Activated CD4-positive, alpha-beta memory T cell treated with anti-CD3 and anti-CD28 coated beads for 36 hours (primary cell): ENCODE measurements at places on chromosomes 16 and 17. TPM values are rescaled to one million over a fixed set of nuclear protein-coding genes. Genes with fewer than 3 reads are reported as not detected.

- H3K27me3 ChIP-seq = no peaks in the 10 kb centered on the region
- H3K36me3 ChIP-seq = no peaks in the 10 kb centered on the region
- H3K27ac ChIP-seq = no peak overlapping the region
- no peak overlapping the region for H3K4me3 ChIP-seq
- no peak for DNase-seq
These were observed 130.1 kb downstream of the PRKCA start for GRCh38 chr17:66432411-66432957.

DNA sequence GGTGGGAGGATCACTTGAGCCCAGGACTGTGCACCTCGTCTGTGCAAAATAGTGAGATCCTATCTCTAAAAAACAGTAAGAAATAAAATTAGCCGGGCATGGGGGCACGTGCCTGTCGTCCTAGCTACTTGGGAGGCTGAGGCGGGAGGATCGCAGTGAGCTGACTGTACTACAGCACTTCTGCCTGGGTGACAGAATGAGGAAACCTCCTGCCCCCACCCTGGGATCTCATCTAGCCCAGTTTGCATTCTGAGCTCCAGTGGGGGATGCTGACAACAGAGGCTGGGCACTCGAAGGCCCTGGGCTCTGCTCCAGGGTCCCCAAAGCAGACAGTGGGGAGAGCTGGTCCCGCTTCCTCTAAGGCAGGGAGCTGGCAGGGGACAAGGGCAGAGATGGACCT, 7.1 kb downstream of the NAGPA start:
- no peaks in the 10 kb centered on the region for H3K27me3 ChIP-seq
- no peaks in the 10 kb centered on the region for H3K4me1 ChIP-seq
- H3K4me3 ChIP-seq = no peak overlapping the region
- DNase-seq = no peak

GRCh38 chr16:51549836-51550235, 398.8 kb upstream of the SALL1 start:
- no peak for DNase-seq
- H3K4me3 ChIP-seq = no peak overlapping the region
- no peaks in the 10 kb centered on the region for H3K4me1 ChIP-seq
- H3K27ac ChIP-seq = no peak overlapping the region

GRCh38 chr17:48478224-48479013, 48.4 kb upstream of the SKAP1 start:
- H3K27me3 ChIP-seq = no peaks in the 10 kb centered on the region
- peak; percentile 50 for DNase-seq
- H3K36me3 ChIP-seq = no peaks in the 10 kb centered on the region

DNA sequence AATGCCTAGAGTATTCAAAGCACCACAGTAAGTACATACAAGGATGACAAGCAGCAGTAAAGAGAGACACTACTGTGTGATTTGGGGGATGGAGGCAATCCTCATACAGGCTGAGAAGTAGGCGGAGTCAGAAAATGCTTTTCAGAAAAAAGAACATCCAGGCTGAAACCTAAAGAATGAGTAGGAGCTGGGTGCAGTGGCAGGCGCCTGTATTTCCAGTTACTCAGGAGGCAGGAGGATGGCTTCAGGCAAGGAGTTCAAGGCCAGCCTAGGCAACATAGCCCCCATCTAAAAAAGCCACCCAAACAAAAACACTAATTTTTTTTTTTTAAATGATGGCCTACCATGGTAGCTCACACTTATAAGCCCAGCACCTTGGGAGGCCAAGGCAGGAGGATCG, 10.3 kb downstream of the KANSL1 start:
- peak; percentile 48 for DNase-seq
- H3K4me1 ChIP-seq = peaks cover 90% of the 10 kb centered on the region
- no peaks in the 10 kb centered on the region for H3K27me3 ChIP-seq
- peak overlapping the region; percentile 9 for H3K27ac ChIP-seq

GRCh38 chr17:20924306-20924705, 118.5 kb downstream of the USP22 start:
- H3K36me3 ChIP-seq = no peaks in the 10 kb centered on the region
- H3K4me3 ChIP-seq = no peak overlapping the region
- DNase-seq = no peak
- no peak overlapping the region for H3K27ac ChIP-seq
- H3K4me1 ChIP-seq = no peaks in the 10 kb centered on the region

- H3K36me3 ChIP-seq = no peaks in the 10 kb centered on the region
- H3K27ac ChIP-seq = no peak overlapping the region
- H3K4me3 ChIP-seq = no peak overlapping the region
- no peaks in the 10 kb centered on the region for H3K27me3 ChIP-seq
- peaks cover 5% of the 10 kb centered on the region for H3K4me1 ChIP-seq
These were observed 20.6 kb upstream of the CHMP6 start for GRCh38 chr17:80970762-80971703.

DNA sequence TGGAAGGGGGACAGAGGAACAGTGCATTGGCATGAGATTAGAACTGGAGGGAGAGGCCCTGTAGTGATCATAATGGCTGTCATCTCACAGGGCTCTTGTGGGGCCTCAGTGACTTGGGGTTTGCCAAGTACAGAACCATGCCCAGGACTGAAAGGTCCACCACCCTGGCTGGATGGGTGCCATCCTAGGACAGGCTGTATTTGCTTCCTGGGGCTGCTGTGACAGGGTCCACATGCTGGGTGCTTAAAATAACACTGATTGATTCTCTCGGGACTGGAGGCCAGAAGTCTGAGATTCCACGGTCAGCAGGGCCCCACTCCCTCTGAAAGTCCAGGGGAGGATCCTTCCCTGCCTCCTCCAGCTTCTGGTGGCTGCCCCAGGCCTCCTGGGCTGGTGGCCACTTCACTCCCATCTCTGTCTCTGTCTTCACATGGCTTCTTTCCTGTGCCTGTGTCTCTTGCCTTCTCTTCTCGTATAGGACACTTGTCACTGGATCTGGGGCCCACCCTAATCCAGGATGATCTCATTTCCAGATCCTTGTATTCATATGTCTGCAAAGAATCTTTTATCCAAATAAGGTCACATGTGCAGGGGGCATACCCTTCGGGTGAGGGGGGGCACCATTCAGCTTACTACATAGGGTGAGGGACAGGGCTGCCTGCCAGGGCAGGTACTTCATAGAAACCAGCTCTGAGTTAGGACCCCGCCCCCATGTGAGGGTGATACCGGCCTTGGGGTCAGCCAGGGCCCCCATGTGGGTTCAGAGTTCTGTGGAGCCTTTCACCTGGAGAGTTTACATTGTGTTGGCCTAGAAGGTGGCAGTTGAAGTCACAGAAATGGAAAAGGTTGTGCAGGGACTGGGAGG, 52.6 kb downstream of the USP22 start:
- no peaks in the 10 kb centered on the region for H3K27me3 ChIP-seq
- DNase-seq = no peak
- H3K4me3 ChIP-seq = no peak overlapping the region
- no peaks in the 10 kb centered on the region for H3K36me3 ChIP-seq
- H3K4me1 ChIP-seq = no peaks in the 10 kb centered on the region

DNA sequence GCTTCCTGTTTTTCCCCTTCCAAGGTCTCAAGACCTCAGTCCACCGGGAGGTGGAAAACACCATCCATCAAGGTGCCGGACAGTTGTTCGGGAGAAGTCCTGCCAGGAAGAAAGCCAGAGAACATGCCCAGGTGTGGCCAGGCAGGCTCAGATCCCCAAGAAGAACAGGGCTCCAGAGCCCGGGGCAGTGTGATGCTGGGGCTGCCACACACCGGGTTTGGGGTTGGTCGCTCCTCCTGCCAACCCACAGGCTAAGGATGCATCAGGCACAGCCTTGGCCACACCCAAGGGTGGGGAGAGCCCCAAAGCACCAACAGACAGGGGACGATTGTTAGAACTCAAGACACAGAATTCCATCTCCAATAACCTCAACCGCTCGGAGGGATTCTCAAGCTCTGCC, 19.7 kb downstream of the ZFHX3 start:
- DNase-seq = no peak
- no peaks in the 10 kb centered on the region for H3K27me3 ChIP-seq
- H3K36me3 ChIP-seq = no peaks in the 10 kb centered on the region
- H3K4me1 ChIP-seq = no peaks in the 10 kb centered on the region
- no peak overlapping the region for H3K27ac ChIP-seq
- H3K4me3 ChIP-seq = no peak overlapping the region

DNA sequence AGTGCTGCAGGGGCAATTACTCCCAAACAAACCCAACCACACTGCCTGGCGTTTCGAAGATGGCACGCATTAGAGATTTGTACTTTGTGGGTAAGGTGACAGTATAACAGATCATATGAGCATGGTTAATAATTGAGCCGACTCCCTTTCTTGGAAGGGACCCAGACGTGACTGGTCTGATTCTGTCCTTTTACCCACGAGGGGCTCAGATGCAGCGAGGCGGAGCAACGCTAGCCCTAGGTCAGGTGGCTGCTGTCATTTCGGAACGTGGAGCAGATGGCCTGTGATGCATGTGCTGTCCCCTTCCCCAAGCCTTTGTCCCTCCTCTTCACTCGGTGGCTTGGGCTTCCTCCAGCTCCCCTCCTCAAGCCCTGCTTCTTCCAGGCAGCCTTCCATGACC, 84.2 kb downstream of the SNX29 start:
- H3K36me3 ChIP-seq = no peaks in the 10 kb centered on the region
- no peak for DNase-seq
- no peaks in the 10 kb centered on the region for H3K27me3 ChIP-seq
- H3K4me1 ChIP-seq = no peaks in the 10 kb centered on the region
- no peak overlapping the region for H3K4me3 ChIP-seq
- H3K27ac ChIP-seq = no peak overlapping the region

GRCh38 chr17:55219934-55220333, 44.8 kb upstream of the HLF start:
- H3K27me3 ChIP-seq = peaks cover 6% of the 10 kb centered on the region
- no peak overlapping the region for H3K4me3 ChIP-seq
- H3K27ac ChIP-seq = no peak overlapping the region
- no peaks in the 10 kb centered on the region for H3K36me3 ChIP-seq

GRCh38 chr16:23282568-23282967, 19.5 kb upstream of the SCNN1B start:
- DNase-seq = no peak
- H3K27ac ChIP-seq = no peak overlapping the region
- H3K4me1 ChIP-seq = peaks cover 3% of the 10 kb centered on the region
- H3K4me3 ChIP-seq = no peak overlapping the region

- DNase-seq = peak; percentile 21
- peaks cover 2% of the 10 kb centered on the region for H3K4me1 ChIP-seq
- no peak overlapping the region for H3K27ac ChIP-seq
- H3K4me3 ChIP-seq = no peak overlapping the region
These were observed 26.1 kb downstream of the WNT9B start for GRCh38 chr17:46877466-46877865.

DNA sequence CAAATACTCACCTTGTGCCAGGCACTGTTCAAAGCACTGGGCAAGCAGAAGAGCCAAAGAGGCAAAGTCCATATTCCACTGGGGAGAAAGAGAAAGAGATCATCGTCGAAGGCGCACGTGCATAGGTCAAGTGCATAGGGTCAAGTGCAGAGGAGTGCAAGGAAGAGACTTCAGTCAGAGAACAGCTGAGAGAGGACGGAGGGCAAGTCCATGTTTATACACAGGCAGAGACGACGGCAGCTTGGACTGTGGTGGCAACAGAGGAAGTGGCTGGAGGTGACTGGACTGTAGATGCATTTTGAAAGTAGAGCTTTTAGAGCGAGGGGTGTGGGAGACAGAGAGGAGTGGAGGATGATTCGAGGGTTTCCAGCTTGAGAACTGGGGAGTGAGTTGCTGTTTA, 74.7 kb upstream of the SDK2 start:
- no peak for DNase-seq
- H3K4me3 ChIP-seq = no peak overlapping the region
- H3K27me3 ChIP-seq = no peaks in the 10 kb centered on the region
- no peaks in the 10 kb centered on the region for H3K36me3 ChIP-seq
- peaks cover 39% of the 10 kb centered on the region for H3K4me1 ChIP-seq
- H3K27ac ChIP-seq = no peak overlapping the region

DNA sequence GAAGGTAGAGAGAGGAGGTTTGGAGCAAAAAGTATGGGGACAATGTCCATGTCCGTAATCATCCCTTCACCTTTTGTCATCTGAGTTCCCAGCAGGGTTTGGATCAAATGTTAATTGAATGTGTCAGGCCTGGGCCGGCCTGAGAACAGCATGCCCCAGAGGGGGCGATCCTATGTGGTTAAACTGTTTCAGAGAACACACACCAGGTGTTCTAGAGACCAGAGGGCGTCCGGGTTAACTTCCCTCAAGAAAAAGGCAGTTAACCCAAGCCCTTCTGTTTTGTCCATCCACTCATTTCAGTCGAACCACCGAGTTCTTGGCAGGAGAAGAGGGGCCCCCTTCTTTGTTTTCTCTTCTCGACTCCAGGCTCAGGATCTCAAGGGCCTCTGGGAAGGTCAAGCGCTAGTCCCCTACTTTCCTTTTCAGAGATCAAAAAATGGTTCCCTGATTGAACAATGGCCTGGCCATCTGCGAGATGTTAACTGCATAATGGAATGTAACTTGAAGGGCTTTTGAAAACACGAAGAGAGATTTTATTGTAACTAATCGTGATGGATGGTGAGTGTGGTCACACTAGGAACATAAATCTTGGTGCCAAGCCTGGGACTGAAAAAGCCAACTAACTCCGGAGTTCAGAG, 142.5 kb downstream of the IRX3 start:
- no peaks in the 10 kb centered on the region for H3K4me1 ChIP-seq
- no peak overlapping the region for H3K27ac ChIP-seq
- no peak overlapping the region for H3K4me3 ChIP-seq
- DNase-seq = no peak

- peaks cover 6% of the 10 kb centered on the region for H3K36me3 ChIP-seq
- H3K4me1 ChIP-seq = peaks cover 32% of the 10 kb centered on the region
- DNase-seq = peak; percentile 53
- H3K27me3 ChIP-seq = peaks cover 16% of the 10 kb centered on the region
- peak overlapping the region; percentile 65 for H3K27ac ChIP-seq
These were observed 685 bp upstream of the MPG start for GRCh38 chr16:77273-77806.

DNA sequence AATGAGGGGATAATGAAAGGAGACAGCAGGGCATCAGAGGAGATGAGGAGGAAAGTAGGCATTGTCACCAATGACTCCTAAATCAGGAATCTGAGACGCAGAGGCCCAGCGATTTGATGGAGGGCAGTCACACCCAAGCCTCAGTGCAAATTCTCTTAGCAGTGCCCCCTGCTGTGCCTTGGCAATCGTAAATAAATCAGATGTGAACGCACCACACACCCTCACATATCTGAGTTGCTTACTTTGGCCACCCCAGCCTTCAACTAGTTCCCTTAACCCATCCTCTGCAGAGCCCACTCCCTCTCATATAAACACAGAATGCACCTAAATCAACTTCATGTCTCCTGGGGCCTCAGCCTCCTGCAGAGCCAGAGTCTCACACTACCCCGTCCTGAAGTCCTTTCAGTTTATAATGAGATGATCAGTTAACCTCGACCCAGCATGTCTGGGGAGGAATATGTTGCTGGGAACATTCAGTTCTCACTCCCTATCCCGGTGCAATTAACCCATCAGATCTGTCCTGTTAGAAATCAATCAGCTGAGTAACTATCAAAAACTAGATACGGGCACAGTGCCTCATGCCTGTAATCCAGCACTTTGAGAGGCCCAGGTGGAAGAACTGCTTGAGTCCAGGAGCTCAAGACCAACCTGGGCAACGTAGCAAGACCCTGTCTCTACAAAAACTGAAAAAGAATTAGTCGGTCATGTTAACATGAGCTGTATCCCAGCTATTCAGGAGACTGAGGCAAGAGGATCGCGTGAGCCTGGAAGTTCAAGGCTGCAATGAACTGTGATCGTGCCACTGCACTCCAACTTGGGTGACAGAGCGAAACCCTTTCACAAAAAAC, 78.4 kb downstream of the SLC39A11 start:
- H3K27me3 ChIP-seq = no peaks in the 10 kb centered on the region
- H3K4me3 ChIP-seq = no peak overlapping the region
- H3K27ac ChIP-seq = no peak overlapping the region

Gene CCL7
- not detected for total RNA-seq

Gene FADS6
- not detected for total RNA-seq

Gene SEZ6L2
- 0.38 TPM for total RNA-seq

Gene RBBP6
- 76.1 TPM for total RNA-seq

Gene PSME3
- 116 TPM for total RNA-seq

Gene MVP
- 149 TPM for total RNA-seq

Gene INCA1
- total RNA-seq = not detected
